B cell (primary cell): ENCODE measurements at places on chromosomes 1 and 21. TPM values are rescaled to one million over a fixed set of nuclear protein-coding genes. Genes with fewer than 3 reads are reported as not detected.

CRP gene
- not detected in 2 replicates for total RNA-seq

SFPQ gene
- 411 and 412 TPM in 2 replicates for total RNA-seq

CR1L gene
- 0.59 TPM in 1 of 2 replicates, not detected in the other for total RNA-seq

ADCY10 gene
- 0.12 and 0.15 TPM in 2 replicates for total RNA-seq

SLC45A3 gene
- 4.7 and 5.0 TPM in 2 replicates for total RNA-seq

KANK4 gene
- total RNA-seq: not detected in 2 replicates

SPRR2B gene
- total RNA-seq: not detected in 2 replicates

TCHHL1 gene
- total RNA-seq: not detected in 2 replicates

LRRC38 gene
- total RNA-seq: not detected in 2 replicates

SPRR1B gene
- total RNA-seq: not detected in 2 replicates

SAMD13 gene
- 0.24 and 0.42 TPM in 2 replicates for total RNA-seq

RNF11 gene
- 17.6 and 20.6 TPM in 2 replicates for total RNA-seq

PLD5 gene
- total RNA-seq: 1.1 and 1.9 TPM in 2 replicates

SUSD4 gene
- total RNA-seq: not detected in 2 replicates

MAP3K21 gene
- total RNA-seq: 3.3 and 3.7 TPM in 2 replicates

FCGR3A gene
- 0.92 and 1.3 TPM in 2 replicates for total RNA-seq

DNALI1 gene
- not detected in 2 replicates for total RNA-seq
